ENCODE measurements at places on chromosomes 12 and 14.

GRCh38 chr12:117067016-117067415 is 32.2 kb downstream of the TESC start:
- no peak for DNase-seq

DNA sequence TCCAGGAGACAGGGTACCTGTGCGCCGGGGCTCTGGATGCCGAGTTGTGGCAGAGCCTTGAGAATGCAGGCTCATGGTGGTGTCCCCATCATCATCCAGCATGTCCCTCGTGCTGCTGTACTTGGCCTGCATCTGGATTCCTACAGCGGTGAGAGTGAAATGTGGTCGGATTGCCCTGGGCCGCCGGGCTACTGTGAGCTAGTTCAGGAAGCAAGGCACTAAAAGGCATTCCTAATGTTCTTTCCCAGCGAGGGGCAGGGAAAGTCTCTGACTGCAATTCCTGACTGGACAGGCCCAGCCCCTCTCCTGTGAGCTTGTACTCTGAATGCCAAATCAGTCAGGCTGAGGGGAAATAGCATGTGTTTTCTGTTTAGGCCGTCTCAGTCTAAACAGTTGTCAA is at the start of gene CLEC1A:
CLEC1A (minus strand) TSS at position 195 of the 400 bp plus-strand sequence; CDS start at position 132, 63 bp downstream.
- peak; percentile 65 for DNase-seq

- DNase-seq, result peak; percentile 81
Observed at GRCh38 chr12:113462117-113462774, 9.4 kb downstream of the LHX5 start.

DNA sequence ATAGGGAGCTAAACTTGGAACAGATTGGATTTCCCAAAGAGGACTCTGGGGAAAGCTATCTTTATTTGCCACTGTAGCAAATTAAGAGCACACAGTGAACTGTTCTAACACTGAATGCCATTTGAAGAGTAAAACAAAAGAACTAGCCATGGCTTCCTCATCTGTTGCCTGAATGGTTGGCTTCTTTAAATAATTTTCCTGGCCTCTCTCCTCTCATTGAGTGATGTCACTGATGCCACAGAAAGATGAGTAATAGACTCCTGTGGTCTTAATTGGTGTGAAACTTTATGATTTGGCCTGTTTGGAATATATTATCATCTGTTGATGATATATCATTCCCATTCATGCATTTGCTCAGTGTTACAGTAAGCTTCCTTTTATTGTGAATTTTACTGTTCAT is 42.5 kb downstream of the WDR20 start:
- DNase-seq, result peak; percentile 85

DNA sequence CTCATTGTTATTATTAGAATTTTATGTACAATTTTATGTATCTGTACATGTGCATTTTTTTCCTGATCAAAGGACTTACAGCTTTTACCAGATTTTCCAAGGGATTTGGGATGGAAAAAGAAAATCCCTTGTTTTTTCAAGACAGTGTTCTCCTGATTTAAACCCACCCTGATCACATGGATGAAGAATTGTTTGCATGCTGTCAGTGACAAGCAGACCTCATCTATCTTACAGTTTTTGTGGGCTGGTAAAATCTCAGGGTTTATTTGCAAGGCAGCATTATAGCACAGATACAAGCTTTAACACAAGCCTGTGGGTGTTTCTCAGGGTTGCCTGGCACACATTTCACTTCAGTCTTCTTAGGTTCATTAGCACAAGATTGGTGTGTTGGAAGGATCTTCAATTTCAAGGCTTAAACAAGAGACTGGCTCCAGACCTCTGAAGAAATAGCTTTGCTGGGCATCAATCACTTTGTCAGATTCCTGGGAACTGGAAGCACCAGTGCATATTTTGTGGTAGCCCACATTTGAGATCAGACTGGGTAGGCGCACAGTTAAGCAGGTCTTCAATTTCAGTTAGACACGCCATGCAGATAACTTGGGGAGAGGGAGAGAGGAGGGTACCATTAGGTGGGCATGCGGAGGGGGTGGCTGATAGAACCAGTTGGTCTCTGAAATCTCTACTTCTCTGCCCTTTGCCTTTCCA is 118.0 kb downstream of the TBX5 start:
- DNase-seq, result peak; percentile 17

- DNase-seq, result no peak
Observed at GRCh38 chr14:89214221-89214965, 202.6 kb downstream of the FOXN3 start.

DNA sequence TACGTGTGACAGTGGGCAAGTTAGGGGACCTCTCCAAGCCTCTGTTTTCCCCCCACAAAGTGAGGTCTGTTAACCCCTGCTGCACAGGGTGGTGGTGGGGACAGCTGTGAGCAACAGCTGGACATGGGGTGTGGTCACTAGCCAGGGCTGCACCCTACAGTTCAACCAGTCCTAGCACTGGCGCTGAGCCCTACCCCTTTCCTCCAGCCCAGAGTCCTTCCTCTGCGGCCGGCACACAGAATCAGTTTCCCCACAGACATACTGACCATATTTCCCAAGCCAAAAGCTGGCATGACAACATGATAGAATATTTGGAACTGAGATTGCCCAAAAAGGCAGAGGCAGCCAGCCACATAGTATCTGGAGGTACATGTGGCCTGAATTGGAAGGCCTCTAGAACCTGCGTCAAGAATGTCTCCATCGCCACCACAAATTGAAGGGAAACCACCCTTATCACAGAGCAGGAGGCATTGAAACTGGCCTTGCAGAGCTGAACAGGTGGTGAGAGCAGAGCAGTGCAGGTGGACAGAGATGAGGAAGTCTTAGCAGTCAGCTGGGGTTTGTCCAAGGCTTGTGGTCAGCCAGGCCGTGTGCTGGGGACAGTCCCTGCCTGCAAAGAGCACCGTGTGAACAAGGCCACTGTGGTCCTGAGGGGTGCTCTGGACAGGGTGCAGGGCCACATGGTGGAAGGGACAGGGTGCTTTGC is 21.2 kb downstream of the DEGS2 start:
- no peak for DNase-seq

DNA sequence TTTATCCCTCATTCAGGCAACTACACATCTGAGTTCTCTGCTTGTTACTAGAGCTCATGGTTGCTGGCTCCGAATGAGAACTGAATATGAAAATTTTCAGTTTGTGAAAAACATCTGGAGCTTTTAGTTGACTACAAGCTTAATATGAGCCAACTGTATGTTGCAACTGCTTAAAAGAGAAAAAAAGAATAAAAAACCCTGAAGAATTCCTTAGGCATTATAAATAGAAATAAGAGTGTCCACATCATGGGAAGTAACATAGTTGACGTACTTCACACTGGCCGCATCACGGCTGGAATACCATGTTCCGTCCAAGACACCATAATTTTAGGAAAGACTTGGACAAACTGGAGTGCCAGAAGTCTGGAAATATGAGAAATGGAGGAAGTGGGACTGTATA is 57.9 kb downstream of the PDE3A start:
- DNase-seq, result peak; percentile 49

DNA sequence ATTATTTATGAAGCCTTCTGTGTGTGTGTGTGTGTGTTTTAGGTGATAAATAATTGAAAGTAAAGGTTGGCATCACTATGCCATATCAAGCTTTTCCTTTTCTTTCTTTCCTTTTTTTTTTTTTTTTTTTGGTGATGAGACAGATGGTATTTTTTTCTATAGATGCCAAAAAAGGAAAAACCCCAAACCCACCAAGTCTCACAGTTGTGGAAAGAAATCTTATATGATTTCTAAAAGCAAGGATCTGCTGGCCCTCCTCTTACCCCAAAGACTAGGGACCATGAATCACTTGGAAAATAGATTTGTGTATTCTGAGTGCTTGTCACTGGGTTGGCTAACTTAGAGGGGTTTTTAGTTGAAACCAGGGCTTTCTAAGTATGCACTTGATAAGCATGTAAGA is 181.3 kb downstream of the TMEM117 start:
- no peak for DNase-seq

DNA sequence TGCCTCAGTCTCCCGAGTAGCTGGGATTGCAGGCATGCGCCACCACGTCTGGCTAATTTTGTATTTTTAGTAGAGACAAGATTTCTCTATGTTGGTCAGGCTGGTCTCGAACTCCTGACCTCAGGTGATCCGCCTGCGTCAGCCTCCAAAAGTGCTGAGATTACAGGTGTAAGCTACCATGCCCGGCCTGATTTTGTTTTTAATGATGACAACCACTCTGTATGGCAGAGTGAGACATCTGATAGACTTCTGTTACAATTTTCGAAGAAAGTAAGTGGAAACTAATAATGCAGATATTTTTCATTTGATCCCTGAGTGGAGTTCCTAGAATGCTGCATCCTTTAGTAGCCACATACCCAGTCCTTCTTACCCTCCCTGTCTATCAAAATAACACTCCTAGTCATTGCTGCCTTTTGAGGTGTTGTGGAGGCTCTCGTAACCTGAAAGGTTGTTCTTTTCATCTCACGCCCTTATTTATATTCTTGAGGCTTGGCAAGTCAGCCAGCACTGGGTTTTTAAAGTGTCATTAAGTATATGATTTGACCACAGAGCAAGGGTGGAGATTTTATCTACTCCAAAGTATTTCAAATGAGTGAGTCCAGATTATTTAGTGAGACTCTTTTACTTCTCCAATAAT is 5.9 kb upstream of the EID3 start:
- peak; percentile 54 for DNase-seq

DNA sequence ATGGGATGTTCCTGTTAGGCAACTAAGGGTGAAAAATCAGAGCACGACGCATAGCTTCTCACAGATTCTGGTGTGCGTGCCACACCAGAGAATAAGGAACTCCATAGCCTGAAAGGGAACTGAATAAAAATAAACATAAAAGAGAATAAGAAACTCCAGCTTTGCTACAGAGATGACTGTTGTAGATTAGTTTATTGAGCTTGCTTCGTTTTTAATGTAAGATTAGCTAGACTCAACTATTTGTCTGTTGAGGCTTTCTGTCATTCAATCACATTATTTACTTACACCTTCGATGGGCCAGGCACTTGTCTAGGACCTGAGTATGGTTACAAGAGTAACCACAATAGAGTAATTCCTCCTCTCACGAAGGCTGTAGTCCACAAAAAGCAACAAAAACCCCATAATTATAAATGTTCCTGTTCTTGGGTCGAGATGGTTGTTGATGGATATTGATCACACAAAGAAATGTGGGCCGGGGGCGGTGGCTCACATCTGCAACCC is 807 bp upstream of the ZCCHC8 start:
- no peak for DNase-seq

GRCh38 chr14:73133795-73134194 is 2.5 kb upstream of the PSEN1 start:
- no peak for DNase-seq

- no peak for DNase-seq
Observed at GRCh38 chr12:89059056-89059455, 293.2 kb downstream of the DUSP6 start.

GRCh38 chr12:122590990-122591389 is 63.9 kb downstream of the KNTC1 start:
- no peak for DNase-seq

DNA sequence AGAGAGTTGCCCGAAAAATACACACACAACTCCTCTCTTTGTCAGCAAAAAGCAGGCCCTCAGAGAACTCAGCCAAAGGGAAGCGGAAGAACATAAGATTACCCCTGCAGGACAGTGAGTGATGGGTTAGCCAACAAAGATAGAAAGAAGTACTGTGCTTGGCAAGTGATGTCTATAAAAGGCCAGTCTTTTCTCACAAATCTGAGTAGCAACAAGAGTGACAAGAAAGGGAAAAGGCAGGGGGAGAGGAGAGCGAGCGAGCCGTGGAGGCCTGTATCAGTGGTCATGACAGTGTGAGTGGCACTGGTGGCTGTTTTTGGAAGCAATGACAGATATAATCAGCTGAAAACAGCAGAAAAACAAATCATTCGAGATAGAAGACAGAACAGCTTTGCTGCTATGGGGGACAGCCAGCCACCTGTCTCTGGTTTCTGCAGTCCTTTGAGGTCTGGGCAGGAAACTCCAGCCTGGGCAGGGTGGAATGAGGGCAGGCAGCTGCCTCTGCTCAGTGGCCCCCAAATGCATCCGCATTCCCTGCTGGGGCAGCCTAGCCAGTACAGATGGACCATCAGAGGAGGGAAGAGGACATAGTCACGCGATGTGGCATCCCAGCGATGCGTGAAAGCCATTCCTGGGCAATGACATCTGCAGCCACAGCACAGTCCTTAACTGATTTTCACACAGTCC is 74.7 kb downstream of the TRIM9 start:
- DNase-seq, result peak; percentile 83

DNA sequence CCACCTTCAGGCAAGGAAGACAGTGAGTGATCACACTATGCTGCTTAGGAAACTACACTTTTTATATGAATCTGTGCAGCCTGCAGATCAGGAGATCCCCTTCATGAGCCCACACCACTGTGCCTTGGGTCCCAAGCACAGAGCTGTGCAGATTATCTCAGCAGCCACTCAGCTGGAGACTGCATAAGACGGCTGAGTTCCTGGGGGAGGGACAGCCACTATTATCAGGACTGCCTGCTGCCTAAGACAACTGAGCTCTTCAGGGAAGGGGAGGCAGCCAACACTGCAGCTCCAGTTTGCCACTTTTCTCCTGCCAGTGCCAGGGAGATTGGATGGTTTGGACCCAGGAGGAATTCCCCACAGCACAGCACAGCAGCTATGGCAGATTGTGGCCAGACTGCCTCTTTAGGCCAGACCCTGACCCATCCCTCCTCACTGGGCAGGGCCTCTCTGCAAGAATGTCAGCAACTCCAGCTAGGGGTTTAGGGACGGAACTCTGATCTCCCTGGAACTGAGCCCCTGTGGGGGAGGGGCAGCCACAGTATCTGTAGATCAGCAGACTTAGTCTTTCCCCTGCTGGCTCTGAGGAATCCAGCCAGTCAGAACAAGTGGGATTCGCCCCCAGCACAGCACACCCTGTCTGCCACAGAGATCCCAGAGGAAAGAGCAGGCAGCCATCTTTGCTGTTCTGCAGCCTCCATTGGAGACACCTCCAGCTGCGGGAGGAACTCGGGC is 141.3 kb downstream of the KLHL28 start:
- no peak for DNase-seq

DNA sequence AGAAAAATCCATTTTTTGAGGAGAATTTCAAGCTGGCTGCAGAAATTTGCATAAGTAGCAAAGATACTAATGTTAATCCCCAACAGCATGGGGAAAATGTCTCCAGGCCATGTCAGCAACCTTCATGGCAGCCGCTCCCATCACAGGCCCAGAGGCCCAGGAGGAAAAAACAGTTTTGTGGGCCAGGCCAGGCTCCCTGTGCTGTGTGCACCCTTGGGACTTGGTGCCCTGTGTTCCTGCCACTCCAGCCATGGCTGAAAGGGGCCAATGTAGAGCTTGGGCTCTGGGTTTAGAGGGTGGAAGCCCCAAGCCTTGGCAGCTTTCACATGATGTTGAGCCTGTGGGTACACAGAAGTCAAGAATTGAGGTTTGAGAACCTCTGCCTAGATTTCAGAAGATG is 76.3 kb downstream of the MGAT4C start:
- DNase-seq, result no peak

DNA sequence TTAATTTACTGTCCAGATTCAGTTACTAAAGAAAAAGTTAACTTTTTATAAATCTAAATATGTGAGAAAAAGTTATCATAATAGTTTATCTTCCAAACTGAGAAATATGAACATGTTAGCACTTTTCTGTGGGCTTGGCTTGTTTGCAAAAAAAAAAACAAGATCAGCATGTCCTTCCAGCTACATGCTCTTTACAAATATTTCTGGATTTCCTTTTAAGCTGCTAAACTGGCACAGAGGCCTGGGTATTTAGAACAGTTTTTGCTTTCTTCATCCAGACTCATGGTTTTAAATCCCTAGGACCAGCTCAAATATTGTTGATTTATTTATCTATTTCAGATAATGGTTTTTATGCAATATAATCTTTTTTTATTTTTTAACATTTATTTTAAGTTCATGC is 1444.5 kb upstream of the FLRT2 start:
- no peak for DNase-seq

- no peak for DNase-seq
Observed at GRCh38 chr12:93055221-93055620, 126.1 kb upstream of the EEA1 start.

GRCh38 chr12:7693793-7694192 is 1.8 kb downstream of the GDF3 start:
- DNase-seq, result no peak
